ENCODE measurements at places on chromosomes 6 and 20. TPM values are rescaled to one million over a fixed set of nuclear protein-coding genes. Genes with fewer than 3 reads are reported as not detected.

Gene GGTLC1
- total RNA-seq, result not detected

Gene HTR1E
- not detected for total RNA-seq

Gene GNMT
- total RNA-seq, result 0.16 TPM

Gene FKBP5
- total RNA-seq, result 3.4 TPM

Gene ELOVL4
- 7.6 TPM for total RNA-seq

Gene EPB41L2
- 88.0 TPM for total RNA-seq

Gene TMEM170B
- total RNA-seq, result 1.5 TPM

Gene BPI
- total RNA-seq, result not detected

Gene PCSK2
- not detected for total RNA-seq

Gene PEX7
- 8.5 TPM for total RNA-seq

Gene CST9
- not detected for total RNA-seq

Gene CD40
- 10.5 TPM for total RNA-seq

Gene RAB32
- 108 TPM for total RNA-seq

Gene TOMM34
- total RNA-seq, result 17.0 TPM

Gene NXT1
- 19.7 TPM for total RNA-seq

Gene RAET1L
- total RNA-seq, result not detected

Gene SAMD3
- total RNA-seq, result 0.65 TPM

Gene PHACTR3
- total RNA-seq, result 5.2 TPM

Gene TAAR5
- total RNA-seq, result not detected

Gene C6orf52
- total RNA-seq, result not detected

Gene SLC22A3
- total RNA-seq, result 0.16 TPM

Gene SLC35D3
- total RNA-seq, result not detected

Gene ASIP
- 0.32 TPM for total RNA-seq
